ENCODE measurements at places on chromosomes 2 and 18.

GRCh38 chr18:55875371-55875901 is 287.4 kb upstream of the TCF4 start:
- no peak for DNase-seq

DNA sequence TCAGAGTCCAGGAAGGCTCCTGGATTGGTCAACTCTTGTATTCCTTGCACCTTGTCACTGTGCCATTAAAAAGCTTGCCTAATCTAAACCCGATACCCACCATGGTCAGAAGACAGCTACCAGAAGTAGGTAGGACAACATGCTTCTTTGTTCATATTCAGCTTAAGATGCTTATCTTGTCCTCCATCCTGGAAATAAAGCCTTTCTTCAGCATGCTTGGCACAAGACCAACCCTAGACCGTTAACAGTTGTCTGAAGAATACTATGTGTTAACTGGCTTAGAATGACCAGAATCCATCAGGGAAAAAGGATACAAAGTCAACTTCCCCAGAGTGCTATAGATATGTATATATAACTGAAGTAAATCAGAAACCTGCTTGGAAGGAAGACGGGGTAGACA is 193.9 kb downstream of the ZRANB3 start:
- no peak for DNase-seq

- DNase-seq = no peak
Measured at GRCh38 chr2:136129601-136130000, 11.7 kb upstream of the CXCR4 start.

DNA sequence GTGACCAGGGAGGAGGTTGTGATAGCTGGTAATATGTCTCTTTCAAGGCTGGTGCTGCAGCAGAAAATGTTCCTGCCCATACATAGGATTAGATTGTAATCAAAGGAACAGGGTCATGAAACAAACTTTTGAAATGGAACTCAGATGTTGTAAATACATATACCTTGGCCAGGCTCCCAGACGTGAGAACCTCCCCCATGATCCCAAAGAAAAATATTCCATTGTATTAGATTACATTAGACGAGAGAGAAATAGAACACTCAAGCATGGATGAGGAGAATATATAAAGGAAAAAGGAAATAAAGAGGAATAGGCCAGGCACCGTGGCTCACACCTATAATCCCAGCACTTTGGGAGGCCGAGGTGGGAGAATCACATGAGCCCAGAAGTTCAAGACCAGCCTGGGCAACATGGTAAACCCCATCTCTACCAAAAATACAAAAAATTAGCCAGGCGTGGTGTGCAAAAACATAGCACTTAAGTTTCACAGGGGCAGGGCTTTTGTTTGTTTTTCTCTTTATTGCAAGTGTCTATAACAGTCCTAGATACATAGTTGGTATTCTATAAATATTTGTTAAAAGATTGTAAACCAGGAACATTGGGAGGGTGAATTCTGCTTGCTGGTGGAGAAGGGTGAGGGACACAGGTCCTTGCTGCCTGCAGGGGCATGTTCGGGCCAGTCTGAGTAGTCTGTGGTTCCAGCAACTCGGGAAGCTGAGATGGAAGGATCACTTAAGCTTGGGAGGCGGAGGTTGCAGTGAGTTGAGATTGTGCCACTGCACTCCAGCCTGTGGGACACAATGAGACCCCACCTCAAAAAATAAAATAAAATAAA is 52.8 kb downstream of the RPL37A start:
- no peak for DNase-seq

DNA sequence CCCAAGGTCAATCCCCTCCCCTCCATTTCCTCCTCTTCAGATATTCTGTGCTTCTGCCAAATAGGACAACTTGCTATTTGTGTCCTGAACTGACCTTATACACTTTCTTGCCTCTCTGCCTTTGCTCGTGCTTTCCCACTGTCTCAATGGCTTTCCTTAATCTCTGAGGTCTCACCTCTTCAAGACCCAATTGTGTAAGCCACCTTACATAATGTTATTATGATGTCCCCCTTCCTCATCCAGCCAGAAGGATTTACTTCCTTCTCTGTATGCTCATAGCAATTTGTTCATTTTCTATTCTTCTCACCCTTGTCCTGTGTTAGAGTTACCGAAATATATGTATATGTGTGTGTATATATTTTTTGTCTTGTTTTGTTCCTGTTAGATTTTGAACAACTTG is 26.9 kb upstream of the DARS1 start:
- no peak for DNase-seq

GRCh38 chr2:213703406-213704098 is 419.3 kb downstream of the SPAG16 start:
- no peak for DNase-seq

DNA sequence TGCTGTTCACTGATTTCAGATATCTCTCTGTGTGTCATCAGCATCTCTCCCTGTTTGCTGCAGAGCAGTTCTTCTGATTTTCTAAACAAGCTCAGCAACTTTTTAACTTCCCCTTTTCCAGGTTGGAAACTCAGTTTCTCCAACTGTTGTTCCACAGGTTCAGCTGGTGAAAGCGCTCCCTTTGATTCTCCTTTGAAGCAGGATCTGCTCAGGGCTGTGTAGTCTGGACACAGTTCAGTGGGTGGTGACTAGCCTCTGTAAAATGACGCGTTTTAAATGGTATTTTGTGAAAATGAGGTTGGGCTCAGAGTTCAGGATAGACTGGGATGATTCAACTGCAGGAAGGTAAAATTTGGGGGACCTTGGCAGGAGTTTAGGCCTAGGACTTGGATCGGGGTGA is 106.3 kb downstream of the TRIM43 start:
- no peak for DNase-seq

GRCh38 chr2:106085181-106085940 is 108.7 kb downstream of the UXS1 start:
- no peak for DNase-seq

- no peak for DNase-seq
Measured at GRCh38 chr2:43057026-43057741, 169.2 kb downstream of the ZFP36L2 start.

- DNase-seq = no peak
Measured at GRCh38 chr18:55382277-55382805, 205.7 kb downstream of the TCF4 start.

DNA sequence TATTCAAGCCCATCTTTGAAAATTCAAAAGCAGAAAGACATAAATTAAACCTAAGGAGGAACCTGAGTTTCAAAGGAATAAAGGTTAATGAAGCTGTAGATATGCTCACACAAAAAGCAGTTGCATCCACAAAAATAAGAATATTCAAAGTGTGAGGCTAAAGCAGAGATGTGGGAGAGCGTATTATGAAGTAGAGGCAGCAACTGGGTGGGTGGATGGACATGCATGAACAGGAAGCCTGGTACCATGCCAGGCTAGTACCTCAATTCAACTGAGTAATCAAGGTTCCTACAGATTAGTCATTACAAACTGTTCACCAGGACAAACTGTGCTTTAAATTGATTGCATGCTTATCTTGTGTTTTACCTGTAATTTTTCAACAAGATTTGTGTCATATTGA is 330.0 kb upstream of the PKDCC start:
- no peak for DNase-seq

GRCh38 chr2:72955228-72956049 is 38.1 kb downstream of the EMX1 start:
- no peak for DNase-seq

DNA sequence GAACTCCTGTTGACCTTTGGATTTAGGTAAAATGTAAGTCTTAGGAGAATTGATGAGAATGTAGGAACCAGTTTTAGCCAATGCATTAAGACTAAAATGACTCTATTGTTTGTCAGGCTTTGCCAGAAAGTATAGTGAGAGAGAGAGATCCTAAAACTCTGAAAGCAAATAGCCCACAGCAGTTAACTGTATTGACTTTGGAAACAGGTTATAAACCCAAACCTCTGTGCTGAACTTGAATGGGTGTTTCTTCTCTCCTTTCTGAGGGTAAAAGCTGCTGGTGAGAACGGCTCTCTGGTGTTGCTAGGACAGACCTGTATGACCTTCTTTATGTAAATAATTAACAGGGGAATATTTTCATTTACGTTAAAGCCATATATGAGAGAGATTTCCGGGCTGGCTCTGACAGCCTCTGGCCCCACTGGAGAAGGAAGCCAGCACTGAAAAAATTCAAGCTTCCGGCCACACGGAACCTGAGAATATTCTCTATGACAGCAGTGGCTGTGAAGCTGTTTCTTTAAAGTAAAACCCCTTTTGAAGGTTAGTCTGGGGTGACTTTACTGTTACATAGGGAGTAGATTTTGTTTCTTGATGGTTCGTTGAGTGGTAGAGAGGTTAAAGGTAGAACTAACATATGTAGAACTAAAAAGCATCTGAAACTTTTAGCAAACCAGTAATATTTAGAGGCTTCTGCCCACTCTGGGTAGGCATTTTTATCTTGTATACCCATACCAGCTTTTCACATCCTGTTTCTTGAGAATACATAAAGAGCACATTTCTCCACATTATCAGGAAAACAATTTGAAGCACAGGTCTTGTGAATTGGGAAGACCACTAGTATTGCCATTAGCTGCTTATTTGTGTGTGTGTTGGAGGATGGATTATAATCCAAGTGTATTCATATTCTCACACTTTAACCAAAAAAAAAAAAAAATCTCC is 123.8 kb downstream of the SPTBN1 start:
- no peak for DNase-seq

DNA sequence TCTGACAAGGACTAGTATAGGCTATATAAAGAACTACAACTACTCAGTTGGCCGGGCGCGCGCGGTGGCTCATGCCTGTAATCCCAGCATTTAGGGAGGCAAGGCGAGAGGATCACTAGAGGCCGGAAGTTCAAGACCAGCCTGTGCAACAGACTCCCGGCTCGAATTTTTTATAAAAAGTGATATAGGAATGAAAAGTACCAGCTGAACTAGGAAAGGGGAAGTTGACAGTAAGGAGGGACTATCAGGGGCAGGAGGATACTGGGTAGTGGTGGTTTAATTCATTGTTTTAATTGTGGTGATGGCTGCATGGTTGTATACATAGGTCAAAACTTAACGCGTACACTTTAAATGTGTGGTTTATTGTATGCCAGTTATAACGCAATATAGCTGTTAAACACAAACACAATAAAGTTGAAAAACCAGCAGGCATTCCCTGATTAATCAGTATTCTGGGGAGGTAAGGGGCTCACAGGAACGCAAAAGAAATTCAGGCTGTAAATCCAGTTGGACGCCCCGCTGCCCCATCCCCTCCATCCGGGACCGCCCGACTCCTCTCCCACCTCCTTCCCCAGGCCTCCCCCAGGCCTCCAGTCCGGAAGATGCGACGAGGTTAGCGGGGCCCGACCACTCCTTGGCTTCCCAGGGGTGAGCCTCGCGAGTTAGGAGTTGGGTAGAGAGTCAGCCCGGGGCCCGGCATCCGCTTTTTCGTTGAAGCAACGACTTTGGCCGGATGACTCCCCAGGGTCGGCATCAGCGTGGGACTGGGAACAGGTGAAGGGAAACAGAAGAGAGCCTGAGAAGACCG is 746 bp upstream of the POLR1B start:
- DNase-seq = peak; percentile 35

DNA sequence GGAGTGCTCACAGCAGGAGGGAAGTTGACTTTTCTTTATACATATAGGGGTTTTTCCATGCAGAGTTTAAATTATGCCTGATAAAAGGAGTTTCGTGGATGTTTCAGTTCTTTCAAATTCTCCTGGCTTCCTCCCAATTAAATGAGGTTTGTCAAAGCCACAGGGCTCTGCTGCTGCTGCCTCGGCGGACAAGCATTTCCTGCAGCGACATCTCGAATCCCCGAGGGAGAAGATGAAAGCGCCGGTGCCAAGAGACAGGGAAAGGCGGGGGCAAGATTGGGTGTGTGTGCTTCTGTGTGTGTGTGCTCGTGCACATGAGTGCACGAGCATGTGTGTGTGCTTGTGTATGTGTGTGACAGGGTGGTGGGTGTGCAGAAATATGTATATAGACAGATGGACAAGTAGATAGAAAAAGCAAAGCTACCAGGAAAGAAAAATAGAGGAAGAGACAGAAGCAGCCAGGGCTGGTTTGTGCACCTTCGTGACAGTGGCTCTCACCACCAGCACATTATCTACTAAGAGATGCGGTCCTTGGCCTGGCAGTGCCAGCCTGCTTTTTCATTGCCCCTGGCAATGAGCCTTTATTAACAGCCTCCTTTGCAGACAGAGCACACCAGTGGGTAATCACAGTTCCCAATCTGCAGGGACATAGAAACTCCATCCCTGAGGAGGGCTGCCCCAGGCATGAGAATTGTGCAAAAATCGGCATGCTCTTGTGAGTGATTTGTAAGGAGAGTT is 76.2 kb downstream of the CDK15 start:
- DNase-seq = no peak

DNA sequence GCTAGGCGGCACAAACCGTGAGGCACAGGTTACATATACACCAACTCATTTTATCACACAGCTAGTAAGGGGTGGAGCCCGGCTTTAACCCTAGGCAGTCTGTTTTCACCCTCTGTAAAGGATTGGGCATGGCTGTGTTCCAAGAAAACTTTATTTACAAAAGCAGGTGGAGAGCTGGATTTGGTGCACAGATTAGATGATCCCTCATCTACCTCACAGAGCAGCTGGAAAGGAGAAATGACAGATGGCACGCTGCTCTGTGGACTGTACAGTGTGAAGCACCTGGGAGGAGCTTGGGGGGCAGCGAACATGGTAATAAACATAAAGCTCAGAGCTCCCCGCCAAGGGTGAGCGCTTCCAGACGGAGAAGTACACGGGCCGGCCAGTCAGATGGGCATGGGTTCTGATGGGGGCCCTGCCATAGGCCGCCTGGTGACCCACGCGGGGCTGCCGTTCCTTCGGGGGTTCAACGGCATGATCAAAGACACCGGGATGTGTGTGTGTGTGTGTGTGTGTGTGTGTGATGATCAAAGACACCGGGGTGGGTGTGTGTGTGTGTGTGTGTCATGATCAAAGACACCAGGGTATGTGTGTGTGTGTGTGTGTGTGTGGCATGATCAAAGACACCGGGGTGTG is 862 bp upstream of the TMEM177 start:
- no peak for DNase-seq

- no peak for DNase-seq
Measured at GRCh38 chr18:7728297-7728696, 161.2 kb downstream of the PTPRM start.

DNA sequence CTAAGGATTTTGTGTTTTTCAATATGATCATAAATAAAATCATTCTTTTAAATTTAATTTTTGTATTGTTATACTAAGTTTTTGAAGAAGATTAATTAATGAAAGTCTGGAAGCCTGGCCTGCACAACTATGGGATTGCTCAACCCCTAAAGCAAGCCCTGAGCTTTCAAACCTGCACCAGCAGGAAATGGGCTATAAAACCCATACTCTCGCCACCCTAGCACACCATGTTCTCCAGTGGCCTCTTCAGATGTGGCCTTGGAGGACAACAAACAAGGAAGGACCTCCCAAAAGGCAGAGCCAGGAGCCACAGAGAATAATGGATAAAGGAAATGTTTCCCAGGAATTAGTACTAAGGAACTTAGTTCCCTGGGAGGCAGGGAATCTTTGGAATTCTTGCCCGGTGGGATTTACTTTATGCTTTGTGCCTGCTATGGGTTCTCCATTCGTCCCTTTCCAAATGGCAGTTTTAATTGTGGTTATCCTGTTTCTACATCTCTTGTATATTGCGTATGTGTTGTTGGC is 212.5 kb downstream of the ZFP36L2 start:
- no peak for DNase-seq
